ENCODE measurements at places on chromosomes 2 and 18. TPM values are rescaled to one million over a fixed set of nuclear protein-coding genes. Genes with fewer than 3 reads are reported as not detected.

SMYD1 gene
- total RNA-seq, result not detected

- no peak for DNase-seq
Measured at GRCh38 chr2:134014196-134014960, 239.5 kb upstream of the MGAT5 start.

GRCh38 chr2:137051778-137052398 lies 286.5 kb downstream of the THSD7B start:
- no peak for DNase-seq

- no peak for DNase-seq
Measured at GRCh38 chr2:127678991-127679390, 3.7 kb upstream of the LIMS2 start.

DNA sequence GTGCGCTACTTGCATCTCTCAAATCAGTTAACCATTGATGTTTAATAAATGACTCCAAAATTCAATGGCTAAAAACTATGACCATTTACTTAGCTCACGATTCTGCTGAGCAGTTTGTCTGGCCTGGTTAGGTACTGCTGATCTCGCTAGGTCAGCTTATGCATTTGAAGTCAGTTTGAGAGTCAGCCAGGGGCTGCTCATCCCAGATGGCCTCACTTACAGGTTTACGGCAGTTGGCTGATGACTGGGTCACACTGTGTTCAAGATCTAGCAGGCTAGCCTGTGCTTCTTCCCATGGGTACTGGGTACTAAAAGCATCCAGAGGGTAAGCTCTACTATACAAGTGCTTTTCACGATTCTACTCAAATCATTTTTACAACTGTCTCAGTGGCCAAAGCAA lies 122.1 kb downstream of the DLGAP1 start:
- no peak for DNase-seq

Data from thoracic aorta (tissue), 2 donors.